ENCODE measurements at places on chromosomes 1 and 21.

- DNase-seq, result no peak
Observed at GRCh38 chr1:26177182-26177684, at the start of gene CNKSR1. Gene CNKSR1 (plus strand): TSS chr1:26177491. CDS start chr1:26177548, 57 bp downstream.

DNA sequence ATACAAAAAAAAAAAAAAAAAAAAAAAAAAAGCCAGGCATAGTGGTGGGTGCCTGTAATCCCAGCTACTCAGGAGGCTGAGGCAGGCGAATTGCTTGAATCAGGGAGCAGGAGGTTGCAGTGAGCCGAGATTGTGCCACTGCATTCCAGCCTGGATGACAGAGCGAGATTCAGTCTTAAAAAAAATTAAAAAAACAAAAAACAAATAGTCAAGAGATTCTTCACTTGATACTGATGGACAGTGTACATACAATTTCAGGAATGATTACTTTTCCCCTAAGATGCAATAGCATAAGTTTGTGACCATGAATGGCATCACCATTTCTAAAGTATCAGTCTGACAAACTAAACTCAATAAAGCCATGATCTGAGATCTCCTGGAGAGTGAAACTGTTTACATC, 60.8 kb upstream of the IVNS1ABP start:
- DNase-seq, result no peak

DNA sequence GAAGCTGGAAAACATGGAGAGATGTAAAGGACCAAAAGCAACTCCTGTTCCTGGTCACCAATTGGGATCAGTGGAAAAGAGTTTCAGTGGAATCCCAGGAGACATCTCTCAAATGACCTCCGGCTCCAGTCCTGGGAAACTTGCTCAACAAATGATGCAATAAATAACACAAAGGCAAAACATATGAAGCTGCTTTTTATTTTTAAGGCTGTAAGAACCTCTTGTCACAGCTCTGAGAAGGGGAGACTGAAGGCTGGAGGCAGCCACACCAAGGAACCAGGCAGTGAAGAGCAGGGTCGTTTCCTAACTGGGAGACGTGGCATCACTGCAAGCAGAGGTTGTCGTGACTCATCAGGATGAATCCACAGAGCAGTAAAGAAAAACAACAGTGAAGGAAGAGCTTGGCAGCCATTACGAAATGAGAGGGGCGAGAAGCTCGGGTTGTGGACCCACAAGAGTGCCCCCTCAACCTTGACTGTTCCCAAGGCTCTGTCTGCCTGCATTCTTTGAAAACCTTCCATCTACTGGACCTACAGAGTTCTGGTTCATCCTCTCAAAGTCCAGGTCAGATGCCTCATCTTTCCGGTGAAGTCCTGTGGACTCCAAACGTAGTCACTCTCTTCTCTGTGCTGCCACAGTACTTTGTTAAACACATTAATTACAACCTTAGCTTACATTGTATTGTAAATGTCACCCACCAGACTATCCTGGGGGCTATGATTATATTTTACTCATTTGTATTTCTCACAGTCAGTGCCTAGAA, 32.1 kb downstream of the JAK1 start:
- DNase-seq, result no peak

- no peak for DNase-seq
Observed at GRCh38 chr1:23869051-23869450, 961 bp upstream of the FUCA1 start.

DNA sequence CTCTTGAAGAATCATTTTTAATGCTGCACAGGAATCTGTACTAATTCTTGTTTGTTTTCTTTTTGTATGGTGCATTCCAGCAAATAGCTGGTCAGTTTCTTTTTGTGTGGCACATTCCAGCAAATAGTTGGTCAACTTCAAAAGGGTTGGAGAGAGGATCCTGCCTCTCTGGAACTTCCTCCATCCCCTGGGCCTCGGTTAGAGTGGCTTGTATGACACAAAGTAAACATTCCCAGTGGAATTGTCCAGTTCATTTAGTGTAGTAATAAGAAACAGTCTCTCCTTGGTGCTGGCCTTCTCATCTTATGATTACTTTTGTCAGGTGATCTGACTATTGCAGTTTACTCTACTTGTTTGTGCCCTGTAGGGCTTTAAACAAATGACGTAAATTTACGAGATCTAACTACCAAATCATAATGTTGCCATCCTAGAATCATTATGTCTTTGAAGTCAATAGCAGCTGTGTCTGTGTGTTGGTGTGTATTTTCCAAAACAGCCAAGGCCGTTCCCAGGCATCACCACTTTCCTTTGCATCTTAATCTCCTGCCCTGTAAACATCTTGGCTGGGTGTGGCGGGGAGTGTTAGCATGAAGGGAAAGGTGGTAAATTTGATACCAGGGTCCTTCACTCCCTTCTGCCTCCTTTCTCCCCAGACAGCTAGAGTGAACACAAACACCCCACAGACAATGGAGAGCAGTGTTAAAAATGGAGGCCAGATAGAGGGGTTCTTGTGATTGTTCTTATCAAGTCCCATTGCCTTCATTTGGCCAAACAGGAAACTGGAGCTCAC, 77.9 kb downstream of the CDC7 start:
- no peak for DNase-seq

GRCh38 chr21:45487161-45487806, 55.0 kb downstream of the SLC19A1 start:
- no peak for DNase-seq

DNA sequence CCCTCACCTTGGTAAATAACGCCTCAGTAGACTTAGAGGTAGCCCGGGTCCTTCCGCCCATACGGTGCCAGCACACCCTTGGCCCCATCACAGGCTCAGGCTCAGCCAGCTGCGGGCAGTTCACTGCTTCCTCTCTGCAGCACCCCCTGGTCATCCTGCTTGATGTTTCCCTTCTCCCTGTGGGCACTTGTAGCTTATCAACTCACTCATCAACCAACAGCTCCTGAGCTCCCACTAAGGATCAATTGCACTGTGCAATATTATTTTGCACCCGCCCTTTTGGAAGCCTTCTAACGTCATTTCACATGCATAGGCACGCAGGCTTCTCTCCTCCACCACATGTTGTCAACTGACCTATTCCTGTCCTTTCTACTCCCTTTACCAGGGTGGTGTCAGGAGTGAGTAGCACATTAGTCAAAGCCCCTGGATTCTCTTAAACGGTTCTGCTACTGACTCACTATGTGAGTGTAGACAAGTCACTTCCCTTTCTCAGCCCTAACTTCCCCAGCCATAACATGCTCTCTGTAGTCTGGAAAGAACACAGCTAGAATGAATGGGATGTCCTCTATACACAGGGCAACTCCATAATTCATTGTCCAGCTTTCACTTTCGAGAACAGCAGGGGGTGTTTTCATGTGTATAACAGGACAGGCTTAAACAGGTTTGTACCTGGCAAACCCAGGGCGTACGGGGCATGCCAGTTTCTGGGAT, 47.1 kb upstream of the IRF2BP2 start:
- no peak for DNase-seq

- no peak for DNase-seq
Observed at GRCh38 chr1:78468521-78468920, 22.3 kb upstream of the PTGFR start.

DNA sequence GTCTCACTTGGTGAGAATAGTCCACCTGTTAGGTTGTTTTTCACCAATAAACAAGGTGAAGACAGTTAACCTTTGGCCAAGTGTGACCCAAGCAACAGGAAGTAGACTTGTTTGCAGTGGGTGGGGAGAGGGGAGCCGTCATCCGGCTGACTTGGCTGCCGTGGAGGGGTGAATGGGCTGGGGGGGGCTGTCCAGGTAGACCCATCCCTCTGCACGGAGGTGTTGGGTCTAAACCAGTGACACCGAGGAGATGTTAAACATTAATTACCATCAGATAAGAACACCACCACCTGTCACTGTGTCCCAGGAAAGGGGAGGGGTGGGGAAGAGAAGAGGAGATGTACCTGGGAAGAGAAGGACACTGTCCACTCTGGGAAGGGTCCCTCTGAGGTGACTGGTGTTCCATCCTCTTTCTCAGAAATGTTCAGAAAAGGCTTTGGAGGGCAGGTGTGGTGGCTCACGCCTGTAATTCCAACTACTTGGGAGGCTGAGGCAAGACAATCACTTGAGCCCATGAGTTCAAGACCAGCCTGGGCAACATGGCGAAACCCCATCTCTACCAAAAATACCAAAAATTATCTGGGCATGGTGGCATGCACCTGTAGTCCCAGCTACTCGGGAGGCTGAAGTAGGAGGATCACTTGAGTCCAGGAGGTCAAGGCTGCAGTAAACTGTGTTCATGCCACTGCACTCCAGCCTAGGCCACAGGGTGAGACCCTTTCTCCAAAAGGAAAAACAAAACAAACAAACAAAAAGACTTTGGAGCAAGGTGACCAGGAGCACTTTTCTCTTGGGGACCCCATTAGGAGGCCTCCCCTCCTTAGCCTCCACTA, 6.7 kb upstream of the MYOM3 start:
- DNase-seq, result no peak

DNA sequence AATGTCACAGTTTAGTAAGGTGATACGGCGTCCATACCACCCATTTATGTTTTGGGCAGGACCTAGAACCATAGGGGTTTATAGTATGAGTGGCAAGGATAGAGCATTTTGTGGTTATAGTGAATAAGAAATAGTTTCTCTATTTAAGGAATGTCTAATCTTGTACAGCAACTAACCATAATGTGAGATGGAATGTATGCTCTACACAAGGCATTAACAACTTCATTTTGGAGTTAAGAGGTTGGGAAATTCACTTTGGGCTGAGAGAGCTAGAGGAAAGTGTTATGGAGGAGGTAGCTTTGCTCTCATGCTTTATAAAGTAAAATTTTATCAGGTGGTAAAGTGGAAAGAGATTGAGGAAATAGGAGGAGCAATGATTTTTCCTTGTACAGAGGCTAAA, 3.0 kb upstream of the MCL1 start:
- DNase-seq, result no peak

Measured in stimulated activated CD8-positive, alpha-beta memory T cell treated with anti-CD3 and anti-CD28 coated beads, Interleukin-4, amount 100 ng/mL, for 4 hours (primary cell).